ENCODE measurements at places on chromosomes 7 and 10.

GRCh38 chr7:8176370-8177081, 85.4 kb downstream of the ICA1 start:
- DNase-seq = peak; percentile 31

DNA sequence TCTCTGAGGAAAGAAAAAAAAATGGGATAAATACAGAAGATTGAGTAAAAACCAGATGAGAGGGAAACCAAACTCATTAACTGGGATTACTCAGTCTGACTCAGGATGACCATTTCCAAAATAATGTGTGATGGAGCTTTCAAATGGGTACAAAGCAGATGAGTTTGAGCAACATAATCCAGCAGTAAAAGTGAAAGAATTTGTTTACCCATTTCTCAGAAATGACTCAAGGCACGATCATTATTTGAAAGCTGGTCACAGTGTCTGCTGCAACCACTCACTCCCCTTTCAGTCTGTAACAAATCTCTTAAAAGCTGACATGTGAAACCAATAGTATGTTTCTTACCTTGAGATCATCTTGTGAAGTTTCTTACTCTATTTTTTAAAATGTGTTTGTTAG, 104.7 kb upstream of the KLF14 start:
- no peak for DNase-seq

DNA sequence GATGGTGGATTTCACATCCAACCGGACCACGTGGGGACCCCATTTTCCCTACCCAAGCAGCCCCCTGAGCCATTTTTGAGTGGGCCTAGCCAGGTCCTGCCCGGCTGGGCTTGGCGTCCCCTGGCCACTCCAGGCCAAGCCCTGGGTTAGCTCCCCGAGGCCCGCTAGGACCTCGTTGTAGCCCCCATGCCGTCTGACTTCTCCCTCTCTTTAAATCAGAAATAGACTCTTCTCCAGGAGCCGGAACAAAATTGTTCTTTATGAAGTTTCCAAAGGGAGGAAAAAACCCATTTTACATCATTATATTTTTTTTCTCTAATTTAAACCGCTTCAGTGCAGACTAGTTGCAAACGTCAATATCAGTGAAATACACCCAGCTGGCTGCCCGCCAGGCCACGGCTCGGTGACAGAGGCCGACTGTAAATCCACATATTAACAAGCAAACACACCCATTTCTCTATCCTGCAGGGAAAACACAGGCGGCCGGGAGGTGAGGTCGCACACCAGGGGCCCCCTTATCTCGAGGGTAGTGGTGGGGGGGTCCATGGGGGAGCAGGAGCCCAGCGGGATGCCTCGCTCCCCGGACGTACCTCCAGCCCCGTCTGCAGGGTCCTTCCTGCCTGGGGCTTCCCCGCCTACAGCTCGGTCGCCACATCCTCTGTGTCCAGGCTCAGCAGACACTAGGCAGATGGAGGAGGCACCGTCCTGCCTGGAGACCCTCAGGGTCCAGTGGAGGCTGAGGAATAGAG, 72.7 kb downstream of the ELFN1 start:
- DNase-seq = no peak

- peak; percentile 8 for DNase-seq
These were observed 1.3 kb downstream of the CNNM2 start for GRCh38 chr10:102919246-102919959.

DNA sequence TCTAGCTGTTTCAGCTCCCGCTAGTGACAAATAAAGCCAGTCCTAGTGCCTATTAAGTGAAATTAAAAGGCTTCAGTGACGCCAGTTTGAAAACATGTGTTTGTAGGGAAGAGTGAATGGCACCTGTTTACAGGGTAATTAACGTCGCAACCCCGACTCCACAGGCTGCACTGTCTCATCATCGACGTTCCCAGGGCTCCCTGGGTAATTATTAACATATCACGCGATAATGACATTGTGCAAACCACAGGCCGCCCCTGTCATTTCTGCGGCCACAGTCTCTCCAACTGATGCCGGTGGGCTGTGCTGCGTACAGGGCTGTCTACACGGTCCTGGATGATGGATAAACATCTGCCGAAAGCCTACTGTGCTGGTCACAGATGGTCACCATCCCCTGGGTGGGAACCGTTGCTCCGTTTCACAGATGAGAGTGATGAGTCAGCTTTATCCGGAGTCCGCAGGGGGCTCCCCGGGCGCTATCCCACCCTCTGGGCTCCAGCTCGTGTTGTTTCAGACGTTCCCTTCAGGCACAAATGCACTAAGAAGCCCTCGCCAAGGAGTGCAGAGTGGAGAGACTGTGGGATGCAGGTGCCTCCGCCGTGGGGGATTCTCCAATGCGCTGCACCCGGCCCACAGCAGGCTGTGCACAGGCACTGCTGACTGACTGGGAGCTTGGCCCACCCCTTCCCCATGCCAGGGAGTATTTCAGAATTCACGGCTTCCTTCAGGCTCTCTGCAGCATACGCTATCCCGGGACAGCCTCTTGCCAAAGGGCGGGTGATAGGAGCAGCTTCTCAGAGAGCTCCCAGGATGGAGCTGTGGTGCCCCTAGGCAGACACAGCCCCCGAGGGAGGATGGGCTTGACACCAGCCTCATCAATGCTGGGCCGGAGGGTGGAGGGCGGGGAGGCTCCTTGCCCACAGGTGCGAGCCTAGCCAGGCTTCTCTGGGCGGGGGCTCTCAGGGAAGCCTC, 491.8 kb upstream of the FOXK1 start:
- DNase-seq = no peak

- DNase-seq = no peak
These were observed 148.2 kb upstream of the WNT16 start for GRCh38 chr7:121180436-121181063.

Measured in stimulated activated CD8-positive, alpha-beta memory T cell treated with anti-CD3 and anti-CD28 coated beads, Interleukin-4, amount 100 ng/mL, for 24 hours (primary cell).